ENCODE measurements at places on chromosomes 4 and X.

DNA sequence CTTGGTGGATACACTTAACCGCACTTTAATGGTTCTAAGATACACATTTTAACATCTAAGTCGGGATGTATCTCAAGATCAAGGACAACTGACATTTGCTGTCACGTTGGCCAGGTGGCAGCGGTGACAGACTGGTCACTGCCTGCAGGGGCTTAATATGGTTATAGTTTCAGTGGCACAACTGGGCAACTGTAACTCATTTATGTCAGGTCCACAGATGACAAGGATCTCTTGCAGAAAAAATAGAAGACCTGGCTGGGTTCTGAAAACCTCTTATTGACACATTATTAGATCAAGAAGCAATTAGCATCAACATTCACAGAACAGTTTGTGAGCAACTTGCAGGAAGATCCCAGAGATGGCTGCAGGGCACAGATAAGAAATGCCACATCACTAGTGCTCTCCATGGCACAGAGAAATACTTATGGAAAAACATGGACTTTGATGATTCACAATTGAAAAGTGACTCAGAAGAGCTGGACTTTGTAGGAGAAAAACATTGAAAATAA is 99.6 kb upstream of the SORBS2 start:
- no peak for DNase-seq

- DNase-seq: no peak
Measured at GRCh38 chr4:100147198-100147597, 43.1 kb downstream of the DDIT4L start.

DNA sequence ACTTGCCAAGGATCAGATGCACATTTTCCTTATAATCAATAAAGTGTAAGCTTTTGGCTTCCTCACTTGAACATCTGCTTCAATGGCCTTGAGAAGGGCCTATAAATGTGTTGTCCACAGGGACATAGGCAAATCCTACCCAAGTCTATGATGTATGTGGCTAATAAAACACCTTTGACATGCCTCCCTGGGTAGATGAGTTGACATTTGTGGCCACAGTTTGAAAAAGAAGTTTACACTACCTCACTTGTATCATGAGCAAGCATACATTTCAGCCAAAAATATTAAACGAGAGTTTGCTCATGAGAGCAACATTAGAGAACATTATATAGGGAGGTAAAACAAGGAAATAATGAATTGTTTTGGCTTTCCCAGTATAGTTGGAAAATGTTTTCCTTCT is 1067.7 kb downstream of the C4orf33 start:
- DNase-seq: no peak

DNA sequence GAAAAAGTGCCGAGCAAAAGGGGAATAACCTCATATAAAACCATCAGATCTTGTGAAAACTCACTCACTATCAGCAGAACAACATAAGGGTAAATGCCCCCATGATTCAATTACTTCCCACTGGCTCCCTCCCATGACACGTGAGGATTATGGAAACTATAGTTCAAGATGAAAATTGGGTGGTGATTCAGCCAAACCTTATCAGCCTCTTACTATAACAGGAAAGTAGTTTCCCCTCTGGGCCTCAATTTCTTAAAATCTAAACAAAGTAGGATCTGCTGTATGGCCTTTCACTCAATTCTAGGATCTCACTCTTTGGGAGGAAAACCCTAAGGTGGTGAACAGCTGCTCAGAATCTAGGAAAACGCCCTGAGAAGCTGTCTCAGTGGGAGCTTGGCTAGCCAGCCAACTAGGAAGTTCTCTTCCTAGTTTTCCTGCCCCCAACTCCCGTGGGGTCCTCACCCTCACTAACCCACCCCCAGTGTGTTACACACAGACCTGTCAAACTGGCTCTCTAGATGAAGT is 1017.1 kb upstream of the HS3ST1 start:
- no peak for DNase-seq

- DNase-seq: no peak
Measured at GRCh38 chr4:27886120-27886519, 1025.5 kb downstream of the STIM2 start.

GRCh38 chr4:124092101-124092500 is 620.4 kb downstream of the ANKRD50 start:
- no peak for DNase-seq

GRCh38 chr4:14769993-14770392 is 232.3 kb upstream of the CPEB2 start:
- DNase-seq: no peak

DNA sequence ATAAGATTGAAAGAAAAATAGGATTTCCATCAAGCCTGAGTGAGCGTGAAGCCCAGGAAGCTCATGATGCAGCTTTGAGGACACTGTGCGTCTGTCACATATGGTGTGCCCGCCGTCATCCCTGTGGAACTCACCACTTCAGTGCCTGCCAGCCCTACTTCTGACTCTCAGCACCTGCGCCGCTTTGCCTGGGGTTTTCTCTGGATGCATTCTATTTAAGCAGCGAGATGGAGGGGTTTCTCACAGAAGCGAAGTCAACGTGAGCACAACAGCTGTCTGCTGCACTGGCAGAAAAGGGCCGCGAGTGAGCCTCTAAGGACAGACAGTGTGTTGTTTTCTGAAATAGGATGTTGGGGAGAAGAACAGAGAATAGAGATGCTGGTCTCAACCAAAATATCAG is 6.2 kb upstream of the TMEM128 start:
- DNase-seq: no peak

DNA sequence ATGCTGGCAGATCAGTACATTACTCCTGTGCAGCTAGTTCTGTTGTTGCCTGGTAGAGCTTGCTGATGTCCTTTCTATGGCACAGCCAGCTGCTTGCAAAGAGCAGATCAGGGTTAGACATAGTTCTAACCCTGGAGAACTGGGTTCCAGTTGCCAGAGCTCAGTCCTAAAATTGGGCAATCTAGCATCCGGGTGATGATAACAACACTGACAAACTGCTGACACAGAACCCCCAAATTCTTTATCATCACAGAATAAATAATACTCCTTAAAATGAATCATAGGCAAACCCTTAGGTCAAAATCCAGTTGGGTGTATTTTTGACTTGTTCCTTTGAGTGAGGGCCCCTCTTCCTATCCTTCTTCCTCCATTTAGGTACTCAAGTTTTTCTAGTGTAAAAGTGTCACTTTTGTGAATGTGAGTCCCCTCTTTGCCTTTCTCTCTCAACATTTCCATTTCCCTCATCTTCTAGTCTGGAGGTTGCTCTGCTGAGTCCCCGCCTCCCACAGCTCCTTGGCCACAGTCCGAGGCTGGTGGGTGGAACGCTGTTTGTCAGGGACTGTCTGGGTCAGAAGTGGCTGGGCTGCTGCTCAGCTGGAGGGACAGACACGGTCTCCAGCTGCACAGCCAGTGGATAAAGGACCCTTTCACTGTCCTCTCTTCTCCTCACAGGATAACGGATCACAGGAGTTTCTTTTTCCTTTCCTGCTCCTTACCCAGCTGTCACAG is 93.6 kb upstream of the RASGEF1B start:
- peak; percentile 89 for DNase-seq

DNA sequence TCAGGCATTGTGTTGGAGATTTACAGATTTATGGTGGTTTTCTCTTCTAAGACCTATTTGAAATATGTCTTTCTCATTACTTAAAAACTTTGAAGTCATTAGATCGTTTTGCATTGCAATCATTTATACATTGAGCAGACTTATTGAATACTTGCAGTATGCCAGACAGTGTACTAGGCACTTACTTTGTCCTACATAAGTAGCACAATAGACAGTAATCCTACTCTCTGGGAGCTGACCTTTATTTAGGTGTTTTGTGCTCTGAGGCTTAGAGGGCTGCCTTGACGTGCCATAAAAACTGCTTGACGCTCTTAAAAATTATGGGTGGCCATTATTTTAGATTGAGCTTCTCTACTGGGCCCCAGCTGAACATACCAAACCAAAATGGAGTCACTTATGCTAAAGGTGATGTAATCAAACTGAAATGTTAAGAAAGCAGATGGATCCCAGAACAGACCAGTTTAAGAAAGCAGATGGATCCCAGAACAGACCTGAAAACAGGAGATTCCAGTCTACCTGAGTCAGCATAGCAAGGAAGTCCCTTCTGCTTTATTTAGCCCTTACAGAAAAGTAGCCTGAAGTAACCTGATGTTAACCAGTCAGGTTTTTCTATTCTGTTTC is 42.4 kb downstream of the PTTG2 start:
- no peak for DNase-seq
